ENCODE measurements at places on chromosomes 3 and 15.

GRCh38 chr15:70702584-70702983 lies 60.8 kb downstream of the UACA start:
- no peak for DNase-seq

GRCh38 chr3:196726788-196727675 lies 12.6 kb upstream of the PAK2 start:
- peak; percentile 88 for DNase-seq

- DNase-seq, result no peak
Measured at GRCh38 chr15:88908123-88908522, 5.1 kb downstream of the MFGE8 start.

- DNase-seq, result no peak
Measured at GRCh38 chr3:171729452-171730334, 80.6 kb downstream of the PLD1 start.

GRCh38 chr3:35679409-35680080 lies 40.2 kb downstream of the ARPP21 start:
- no peak for DNase-seq

DNA sequence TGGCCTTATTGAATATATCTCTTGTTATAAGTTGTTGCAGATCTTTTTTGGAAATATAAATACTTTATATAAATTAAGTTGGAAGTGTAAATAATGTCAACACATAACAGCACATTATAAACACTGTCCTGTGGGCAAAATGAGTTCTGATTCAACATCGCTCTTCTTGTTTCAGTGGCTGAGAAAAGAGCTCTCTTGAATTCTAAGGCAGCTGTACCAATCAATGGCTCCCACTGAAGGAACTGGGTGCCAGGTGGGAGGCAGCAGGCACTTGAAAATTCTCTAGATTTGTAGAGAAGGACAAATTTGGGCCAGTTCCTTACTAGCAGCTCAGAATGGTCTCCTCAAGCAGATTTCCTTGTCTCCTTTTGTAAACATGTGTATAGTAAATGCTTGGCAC lies 45.6 kb downstream of the CHST2 start:
- no peak for DNase-seq

- no peak for DNase-seq
Measured at GRCh38 chr3:46542344-46542743, 23.8 kb downstream of the LRRC2 start.

GRCh38 chr3:169509780-169510692 lies 153.5 kb downstream of the MECOM start:
- no peak for DNase-seq

- DNase-seq, result no peak
Measured at GRCh38 chr15:72688697-72689096, 2.7 kb downstream of the BBS4 start.

DNA sequence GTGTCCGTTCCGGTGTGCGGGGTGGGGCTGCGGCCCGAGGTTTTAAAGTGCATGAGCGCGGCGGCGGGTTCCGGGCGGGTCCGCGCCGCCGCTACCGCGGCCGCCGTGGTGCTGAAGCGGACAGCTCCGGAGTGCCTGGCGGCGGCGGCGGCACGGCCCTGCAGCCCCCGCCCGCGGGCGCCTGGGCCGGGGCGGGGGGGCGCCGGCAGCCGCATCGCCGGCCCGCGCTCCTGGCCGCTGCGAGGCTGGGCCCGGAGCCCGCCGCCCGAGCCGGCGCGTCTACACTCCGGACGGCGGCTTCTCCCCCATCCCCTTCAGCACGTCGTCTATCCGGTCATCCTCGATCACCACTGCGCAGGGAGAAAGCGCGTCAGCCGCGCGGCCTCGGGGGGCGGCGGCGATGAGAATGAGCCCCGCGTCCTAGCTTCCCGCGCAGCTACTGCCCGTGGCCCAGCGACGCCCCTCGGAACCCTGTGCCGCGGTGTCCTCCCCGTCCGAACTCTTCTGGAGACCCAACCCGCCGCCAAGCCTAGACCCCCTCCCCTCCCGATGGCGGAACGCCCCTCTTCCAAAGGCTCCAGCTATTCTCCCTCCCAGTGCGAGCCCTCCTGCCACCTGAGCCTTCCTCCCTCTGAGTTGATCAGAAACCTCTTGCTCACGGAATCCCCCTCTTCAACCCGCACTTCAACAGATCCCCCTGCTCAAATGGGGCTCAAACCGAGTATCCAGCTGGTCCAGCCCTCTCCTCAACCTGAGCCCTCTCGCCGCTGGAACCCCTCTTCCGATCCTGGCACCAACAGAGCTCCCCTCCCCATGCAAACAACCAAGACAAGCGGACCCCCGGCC lies 1.3 kb downstream of the CAMK2N2 start:
- no peak for DNase-seq

DNA sequence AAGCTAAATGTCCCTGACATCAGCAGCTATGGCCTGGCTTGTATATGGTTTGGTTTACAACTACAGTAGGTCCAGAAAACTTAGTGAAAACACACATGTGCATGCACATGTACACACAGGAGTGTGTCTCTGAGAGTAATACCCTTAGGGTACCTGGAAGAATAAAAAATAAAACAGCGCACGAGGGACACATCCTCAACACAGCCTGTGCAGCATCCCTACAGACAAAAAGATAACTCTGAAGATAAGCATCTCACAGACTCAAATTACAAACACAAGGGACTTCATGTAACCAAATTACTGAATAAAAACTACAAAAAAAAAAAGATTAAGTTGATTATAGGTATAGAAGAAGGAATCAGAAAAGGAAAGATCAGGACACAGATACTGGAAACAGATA lies 108.8 kb downstream of the CTNNB1 start:
- DNase-seq, result no peak

DNA sequence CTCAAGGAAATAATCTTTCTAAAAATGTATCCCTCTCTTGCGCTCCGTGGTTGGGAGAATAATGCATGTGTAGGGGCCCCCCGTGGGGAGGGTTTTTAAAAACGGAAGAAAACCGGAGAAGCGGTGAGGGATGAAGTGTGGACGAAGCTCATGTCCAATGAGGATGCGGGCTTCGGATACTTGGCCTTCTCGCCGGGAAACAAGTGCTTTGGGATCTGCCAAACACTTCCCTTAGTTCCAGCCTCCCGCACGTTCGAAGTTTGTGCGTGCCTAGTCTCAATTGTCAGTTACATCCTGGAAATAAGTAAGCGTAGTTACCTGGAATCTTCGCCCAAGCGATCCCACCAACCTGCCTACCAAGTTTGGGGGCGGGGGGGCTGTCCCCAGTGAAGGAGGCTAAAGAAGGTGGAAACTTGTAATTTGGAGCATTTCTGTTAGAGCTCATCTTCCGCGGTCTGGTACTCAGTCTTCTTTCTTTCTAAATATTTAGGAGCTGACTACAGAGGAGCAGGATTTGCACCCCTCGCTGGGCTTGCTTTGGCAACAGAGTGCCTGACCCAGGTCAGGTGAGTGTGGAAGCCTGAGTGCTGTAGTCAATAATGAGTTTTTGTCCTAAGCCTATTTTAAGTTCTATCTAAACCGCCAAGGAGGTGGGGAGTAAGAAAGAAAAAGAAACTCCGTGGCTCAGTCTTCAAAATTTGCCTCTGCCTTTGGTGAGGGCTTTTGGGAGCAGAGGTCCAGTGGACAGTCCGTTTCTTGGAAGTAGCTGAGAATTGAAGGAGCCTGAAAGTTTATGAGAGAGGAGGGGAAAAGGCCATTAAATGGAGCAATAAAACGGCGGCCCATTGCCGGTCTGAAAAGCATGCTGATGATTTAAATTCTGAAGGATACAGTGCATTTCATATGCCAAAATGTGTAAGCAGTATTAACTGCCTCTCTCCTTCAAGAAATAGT lies 1.1 kb downstream of the ITPR1 start:
- DNase-seq, result peak; percentile 24

DNA sequence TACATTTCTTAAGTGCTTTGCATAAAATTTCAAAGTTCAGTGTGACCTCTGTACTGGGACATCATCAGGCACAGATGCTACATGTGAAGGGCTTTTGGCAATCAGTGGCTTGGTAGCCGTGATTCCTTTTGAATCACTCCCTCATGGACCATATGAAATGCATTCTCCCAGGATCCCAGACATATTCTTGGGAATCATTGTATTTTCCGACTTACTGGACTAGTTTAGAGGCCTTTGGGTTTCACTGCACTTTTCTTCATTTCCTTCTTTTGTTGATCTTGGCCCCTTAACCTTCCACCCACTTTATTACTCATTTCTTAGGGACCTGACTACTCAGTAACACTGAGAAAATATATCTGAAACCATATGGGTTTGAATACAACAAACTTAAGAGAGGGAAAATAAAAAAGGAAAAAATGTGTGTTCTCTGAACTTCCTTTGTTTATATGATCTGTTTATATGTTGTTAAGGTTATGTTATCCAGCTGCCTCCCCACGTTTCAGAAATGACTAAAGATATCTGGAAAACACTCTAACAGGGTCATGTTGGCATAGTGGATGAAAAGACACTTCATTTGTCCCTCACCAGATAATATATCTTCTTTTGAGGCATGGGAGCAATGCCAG lies 35.1 kb downstream of the HMG20A start:
- DNase-seq, result peak; percentile 83

DNA sequence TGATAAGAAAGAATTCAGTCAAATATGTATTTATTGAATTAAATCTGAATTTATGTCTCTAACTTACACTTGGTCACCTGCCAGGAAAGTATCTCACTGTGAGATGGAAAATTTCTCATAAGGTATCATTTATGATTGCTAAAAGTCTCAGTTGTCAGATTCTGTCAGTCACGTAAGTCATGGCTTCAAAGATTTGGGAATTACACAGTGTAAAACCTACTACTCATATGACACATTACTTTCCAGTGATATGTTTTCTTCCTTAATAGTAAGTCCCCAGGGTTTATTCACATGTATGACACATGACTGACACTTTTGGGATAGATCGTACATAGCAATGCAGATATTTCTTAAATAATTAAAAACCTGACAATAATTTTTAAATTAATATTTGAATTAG lies 792.2 kb downstream of the PLOD2 start:
- DNase-seq, result no peak

- DNase-seq, result no peak
Measured at GRCh38 chr3:116443191-116443661, 2.1 kb downstream of the LSAMP start.

- peak; percentile 69 for DNase-seq
Measured at GRCh38 chr3:111315930-111316587, 225.9 kb upstream of the CD96 start.

GRCh38 chr3:52132930-52133329 lies 21.3 kb downstream of the POC1A start:
- DNase-seq, result no peak

DNA sequence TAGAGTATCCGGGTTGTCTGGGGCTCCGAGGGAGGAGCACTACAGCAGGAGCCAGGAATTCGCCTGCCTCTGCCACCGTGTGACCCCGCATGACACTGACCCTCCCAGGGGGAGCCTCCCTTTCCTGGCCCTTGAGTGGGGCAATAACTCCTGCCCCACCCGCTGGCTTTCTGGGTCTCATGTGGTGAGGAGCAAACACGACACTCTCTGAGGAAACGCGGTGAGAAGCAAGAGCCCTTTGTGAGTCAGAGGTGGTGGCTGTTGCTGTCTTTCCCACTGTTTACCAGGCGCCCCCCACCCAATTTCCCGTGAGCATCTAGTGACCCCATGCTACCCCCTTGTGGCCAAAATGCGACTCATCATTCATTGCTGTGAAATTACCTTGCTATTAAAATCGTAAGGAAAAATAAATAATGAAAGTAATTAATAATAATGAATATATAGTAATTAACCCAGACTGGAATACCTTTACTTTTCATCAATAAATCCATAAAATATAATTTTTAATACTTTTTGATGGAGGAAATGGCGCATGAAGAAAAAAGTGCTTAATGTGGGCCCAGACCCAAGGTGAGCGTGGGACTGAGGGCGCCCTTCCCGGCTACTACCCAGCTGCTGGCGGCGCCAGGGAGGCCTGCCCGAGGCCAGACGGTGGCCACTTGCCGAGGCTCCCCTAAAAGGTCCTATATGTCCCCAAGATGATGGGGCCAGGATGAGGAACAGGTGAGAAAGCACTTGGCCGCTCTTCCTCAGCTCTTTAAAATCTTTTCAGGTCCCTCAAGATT lies 29.3 kb downstream of the CCNL1 start:
- DNase-seq, result no peak

Data from HCEC 1CT (cell line).